A549 treated with AZD2906 at 1 μM for 4 hours (cell line): ENCODE measurements at places on chromosomes 3 and 15. TPM values are rescaled to one million over a fixed set of nuclear protein-coding genes. Genes with fewer than 3 reads are reported as not detected.

ARGFX gene
- total RNA-seq, result not detected in 5 replicates

MEIS2 gene
- 6.7 to 10.0 TPM (median 8.5 TPM) in 5 replicates for total RNA-seq

PSTPIP1 gene
- 0.13 to 0.20 TPM (median 0.14 TPM) in 4 of 5 replicates, not detected in the other for total RNA-seq

RABL3 gene
- 12.0 to 23.0 TPM (median 14.6 TPM) in 5 replicates for total RNA-seq

PLA2G4B gene
- total RNA-seq, result 1.2 to 2.1 TPM (median 1.6 TPM) in 5 replicates
